Tibial nerve (tissue), 4 donors: ENCODE measurements at places on chromosomes 16 and 17. TPM values are rescaled to one million over a fixed set of nuclear protein-coding genes. Genes with fewer than 3 reads are reported as not detected.
A peak's percentile ranks its signal among the peaks of the same experiment; 100 is the strongest.

The AXIN1 gene
- 37.1 TPM for total RNA-seq

The LRRC37A gene
- total RNA-seq: 4.3 TPM

The KCNH4 gene
- not detected for total RNA-seq

The CISD3 gene
- total RNA-seq: 18.2 TPM

The CCR7 gene
- total RNA-seq: not detected

The RNF112 gene
- 2.5 TPM for total RNA-seq

The KRT14 gene
- total RNA-seq: 8.4 TPM

The SEPTIN1 gene
- total RNA-seq: 1.4 TPM

The GPR142 gene
- total RNA-seq: not detected

The NTHL1 gene
- total RNA-seq: 25.1 TPM

The PLLP gene
- 283 TPM for total RNA-seq

The HOXB7 gene
- total RNA-seq: 4.0 TPM

GRCh38 chr16:67372664-67373063 lies 20.6 kb downstream of the TPPP3 start:
- no peak for DNase-seq

DNA sequence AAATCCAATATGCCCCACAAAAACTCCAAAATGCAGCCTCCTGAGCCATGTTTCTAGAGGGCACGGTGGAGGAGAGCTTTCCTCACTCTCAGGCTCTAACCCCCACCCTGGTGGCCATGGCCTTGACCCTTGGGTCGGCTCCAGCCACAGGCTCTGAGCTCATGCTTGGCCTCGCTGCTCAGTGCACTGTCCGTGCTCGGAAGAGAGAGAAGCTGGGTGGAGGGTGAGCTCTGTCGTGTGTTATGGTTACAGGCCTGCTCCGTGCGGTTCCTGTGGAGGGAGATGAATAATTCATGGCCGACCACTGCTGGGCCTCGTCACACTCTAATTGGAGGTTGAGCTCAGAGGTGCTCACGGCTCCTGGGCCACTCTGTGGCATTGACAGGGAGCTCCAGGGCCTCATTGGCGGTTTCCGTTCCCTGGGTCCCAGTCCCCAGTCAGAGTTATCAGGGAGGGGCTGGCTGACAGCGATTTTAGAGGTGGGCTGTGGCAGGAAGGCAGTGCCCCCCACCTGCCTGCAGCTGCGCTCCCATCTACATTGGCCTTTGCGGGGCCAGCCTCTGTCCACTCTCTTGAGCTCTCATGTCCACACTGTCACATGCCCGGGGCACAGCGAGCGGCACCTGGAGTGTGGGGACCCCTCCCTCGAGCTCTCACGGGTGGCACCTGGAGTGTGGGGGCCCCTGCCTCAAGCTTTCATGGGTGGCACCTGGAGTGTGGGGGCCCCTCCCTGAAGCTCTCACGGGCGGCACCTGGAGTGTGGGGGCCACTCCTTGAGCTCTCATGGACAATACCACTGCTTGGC lies 24.9 kb downstream of the ACSF3 start:
- DNase-seq: no peak

- DNase-seq: no peak
Measured at GRCh38 chr17:77444628-77444983, 303.8 kb downstream of the SEC14L1 start.

GRCh38 chr17:35376245-35376644 lies 2.8 kb upstream of the SLFN11 start:
- no peak for DNase-seq

GRCh38 chr17:17090642-17091103 lies 48.4 kb downstream of the MPRIP start:
- peak; percentile 8 for DNase-seq

- DNase-seq: no peak
Measured at GRCh38 chr16:28145796-28146195, 66.0 kb downstream of the XPO6 start.

DNA sequence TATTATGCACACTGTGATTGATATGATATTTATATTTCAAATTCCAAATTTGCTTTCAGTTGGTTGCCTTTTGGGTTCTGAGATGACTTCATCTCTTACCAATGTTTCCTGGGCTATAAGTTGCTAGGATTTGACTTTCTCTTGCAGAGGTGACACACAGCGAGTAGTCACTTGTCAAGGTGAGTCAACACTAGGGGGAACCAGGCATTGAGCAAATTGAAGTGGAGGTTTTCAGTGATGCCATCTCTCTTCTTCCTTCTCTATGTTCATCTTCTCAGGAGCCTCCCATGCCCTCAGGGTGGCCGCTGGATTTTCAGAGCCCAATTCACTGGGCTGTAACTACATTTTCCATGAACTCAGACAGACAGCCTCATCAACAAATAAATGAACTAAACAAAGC lies 6.0 kb upstream of the CPD start:
- no peak for DNase-seq

DNA sequence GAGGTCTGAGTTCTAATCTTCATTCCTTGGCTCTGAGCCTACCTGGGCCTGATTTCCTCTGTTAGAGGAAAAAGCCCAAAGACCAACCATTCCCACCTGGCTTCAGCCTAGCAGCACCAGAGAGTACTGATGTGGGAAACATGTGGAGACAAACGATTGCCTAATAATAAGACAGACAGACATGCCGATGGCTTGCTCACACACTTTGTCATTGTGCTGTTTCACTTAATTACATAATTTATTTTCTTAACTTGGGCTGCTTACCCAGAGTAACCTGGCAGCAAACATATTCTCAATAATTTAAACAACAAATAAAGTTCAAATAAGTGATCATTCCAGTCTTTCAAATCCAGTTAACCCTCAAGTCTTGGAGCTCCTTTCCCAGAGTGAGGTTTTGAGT lies 83.4 kb downstream of the MAF start:
- no peak for DNase-seq

GRCh38 chr17:45768000-45768399 lies 16.1 kb upstream of the CRHR1 start:
- no peak for DNase-seq

- no peak for DNase-seq
Measured at GRCh38 chr16:67982011-67982696, 1.9 kb upstream of the DPEP3 start.

GRCh38 chr17:68565661-68566441 lies 35.3 kb downstream of the FAM20A start:
- DNase-seq: no peak

DNA sequence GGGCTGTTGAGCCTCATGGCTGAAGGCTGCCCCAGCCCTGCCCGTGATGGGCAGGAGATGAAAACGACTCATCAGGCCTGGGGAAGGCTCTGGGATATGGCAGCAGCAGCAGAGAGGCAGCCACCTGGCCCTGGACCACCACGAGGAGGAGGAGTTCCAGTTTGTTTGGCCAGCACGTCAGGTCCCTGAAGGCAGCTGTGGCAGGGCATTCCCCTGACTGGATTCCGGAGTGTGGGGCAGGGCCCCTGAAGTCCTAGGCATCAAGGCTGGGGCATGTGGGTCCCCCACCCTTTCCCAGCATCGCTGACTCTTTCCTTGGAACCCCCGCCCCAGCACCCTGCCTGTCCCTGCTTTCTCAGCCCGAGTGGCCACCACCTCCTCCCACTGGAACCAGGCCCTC lies 197.4 kb downstream of the ZNF423 start:
- no peak for DNase-seq

DNA sequence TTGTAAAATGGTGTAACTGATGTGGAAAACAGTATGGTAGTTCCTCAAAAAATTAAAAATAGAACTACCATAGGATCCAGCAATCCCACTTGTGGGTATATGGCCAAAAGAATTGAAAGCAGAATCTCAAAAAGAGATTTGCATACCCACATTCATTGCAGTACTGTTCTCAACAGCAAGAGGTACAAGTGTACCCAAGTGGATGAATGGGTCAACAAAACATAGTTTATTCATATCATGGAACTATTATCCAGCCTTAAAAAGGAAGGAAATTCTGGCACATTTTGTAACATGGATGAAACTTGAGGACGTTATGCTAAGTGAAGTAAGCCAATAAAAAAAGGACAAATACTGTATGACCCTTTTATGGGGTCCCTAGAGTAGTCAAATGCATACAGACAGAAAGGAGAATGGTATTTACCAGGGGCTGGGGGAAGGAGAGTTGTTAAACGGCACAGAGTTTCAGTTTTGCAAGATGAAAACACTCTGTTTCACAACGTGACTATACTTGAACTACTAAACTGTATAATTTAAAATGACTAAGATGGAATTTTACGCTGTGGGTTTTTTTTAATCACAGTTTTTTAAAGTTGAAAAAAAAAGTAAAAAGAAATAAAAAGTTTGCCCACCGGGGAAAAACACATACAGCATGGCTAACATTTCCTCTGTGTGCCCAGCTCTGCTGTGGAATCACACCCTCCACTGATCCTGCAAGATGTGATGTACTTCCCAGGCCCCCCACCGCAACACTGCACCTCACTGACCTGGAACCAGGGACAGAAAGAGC lies 6.1 kb downstream of the TVP23A start:
- DNase-seq: no peak

GRCh38 chr16:2498531-2499253 lies 15.1 kb upstream of the ATP6V0C start:
- no peak for DNase-seq

DNA sequence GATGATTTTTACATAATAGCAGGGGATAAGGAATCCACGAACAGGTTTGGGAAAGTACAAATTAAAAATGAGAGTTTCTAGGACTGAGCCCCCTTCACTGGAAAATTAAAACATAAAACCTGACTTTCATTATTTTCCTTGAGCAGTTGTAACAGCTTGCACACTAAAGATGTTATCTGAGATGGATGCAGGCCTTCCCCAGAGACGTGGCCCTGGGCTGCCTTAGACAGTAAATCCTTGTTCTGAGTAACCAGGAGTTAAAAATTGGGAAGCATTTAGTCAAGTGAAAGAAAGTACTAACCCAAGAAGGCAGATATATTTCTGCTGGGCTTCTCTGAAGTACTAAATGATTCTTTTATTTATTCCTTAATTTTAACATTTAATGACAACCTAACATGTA lies 432.2 kb upstream of the KIF2B start:
- DNase-seq: no peak

DNA sequence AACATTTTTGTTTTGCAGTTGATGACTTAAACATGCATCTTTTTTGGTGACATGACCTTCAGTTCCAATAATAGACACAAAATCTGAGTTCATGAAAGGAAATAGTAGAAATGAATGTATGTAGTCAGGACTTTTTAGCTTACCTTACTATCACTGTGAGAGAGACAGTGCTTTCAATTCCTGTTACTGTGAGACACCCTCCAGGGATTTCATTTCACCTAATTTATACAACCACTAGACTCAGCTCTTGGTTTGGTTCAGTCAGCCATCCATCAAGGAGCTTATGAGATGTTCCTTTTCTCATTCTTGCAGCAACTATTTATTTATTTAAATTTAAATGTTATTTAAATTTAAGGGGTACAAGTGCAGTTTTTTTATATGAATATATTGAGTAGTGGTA lies 77.9 kb downstream of the MAP2K4 start:
- DNase-seq: no peak

DNA sequence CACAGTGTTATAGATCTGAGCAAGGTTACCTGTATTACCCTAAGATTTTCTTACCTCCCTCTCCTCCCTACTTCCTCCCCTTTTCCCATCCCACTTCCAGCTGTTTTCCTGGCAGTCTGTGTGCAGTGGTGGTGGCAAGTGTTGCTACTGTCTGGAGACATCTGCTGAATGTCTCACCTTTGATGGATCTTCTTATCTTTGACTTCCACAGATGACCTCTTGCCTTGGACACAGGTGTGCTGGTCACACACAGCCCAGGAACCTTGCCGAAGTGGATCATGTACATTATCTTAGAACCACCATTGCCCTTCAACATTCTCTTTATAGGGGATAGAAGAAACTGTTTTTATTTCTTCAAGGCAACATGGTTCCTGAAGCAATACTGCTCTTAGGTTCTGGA lies 245.1 kb downstream of the UTP18 start:
- DNase-seq: no peak

DNA sequence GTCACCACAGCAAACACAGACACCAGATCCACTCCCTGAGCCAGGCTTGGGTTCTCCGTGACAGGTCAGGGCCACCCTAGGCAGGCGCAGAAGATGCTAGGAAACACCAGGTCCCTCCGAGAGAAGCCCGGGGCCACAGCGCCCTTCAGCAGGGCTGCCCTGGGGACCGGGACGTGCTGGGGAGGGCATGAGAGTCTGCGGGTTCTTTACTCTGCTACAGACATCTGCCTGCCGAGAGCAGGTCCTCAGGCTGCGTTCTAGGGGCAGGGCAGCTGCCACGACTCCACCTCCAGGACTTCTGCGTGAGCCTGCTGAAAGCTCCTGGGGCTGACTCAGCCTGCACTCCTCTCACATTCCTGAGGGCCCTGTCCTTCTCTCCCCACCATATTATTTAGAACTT lies 11.4 kb downstream of the MYLK3 start:
- DNase-seq: no peak

DNA sequence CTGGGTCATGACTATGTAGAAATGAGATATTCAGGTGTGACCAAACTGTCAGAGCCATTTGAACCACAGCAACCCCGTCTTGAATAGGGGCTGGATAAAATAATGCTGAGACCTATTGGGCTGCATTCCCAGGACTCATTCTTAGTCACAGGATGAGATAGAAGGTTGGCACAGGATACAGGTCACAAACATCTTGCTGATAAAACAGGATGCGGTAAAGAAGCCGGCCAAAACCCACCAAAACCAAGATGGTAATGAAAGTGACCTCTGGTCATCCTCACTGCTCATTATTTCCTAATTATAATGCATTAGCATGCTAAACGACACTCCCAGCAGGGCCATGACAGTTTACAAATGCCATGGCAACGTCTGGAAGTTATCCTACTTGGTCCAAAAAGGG lies 545.5 kb downstream of the TMEM114 start:
- DNase-seq: no peak

GRCh38 chr17:77375917-77376651 lies 235.3 kb downstream of the SEC14L1 start:
- DNase-seq: no peak

- DNase-seq: no peak
Measured at GRCh38 chr16:27408602-27409031, 6.6 kb downstream of the IL21R start.

GRCh38 chr16:85927959-85928358 lies 29.0 kb downstream of the IRF8 start:
- no peak for DNase-seq

DNA sequence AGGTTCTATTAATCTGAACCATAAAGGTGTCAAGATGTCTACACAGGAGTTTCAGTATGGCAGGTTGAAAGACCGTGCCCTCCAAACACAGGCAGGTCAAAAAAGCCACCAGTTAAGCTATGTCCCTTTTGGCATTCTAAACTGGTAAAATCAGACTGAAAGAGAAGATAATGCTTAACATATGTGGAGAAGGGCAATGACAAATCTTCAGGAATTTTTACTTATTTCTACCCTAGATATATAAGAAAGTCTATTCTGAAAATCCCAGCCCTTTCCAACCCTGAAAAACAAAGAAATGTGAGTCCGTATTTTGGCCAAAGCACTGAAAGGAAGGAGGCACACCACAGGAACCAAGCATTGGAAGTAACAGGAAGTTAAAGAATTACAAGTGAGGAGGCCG lies 16.5 kb downstream of the AP1G1 start:
- no peak for DNase-seq

DNA sequence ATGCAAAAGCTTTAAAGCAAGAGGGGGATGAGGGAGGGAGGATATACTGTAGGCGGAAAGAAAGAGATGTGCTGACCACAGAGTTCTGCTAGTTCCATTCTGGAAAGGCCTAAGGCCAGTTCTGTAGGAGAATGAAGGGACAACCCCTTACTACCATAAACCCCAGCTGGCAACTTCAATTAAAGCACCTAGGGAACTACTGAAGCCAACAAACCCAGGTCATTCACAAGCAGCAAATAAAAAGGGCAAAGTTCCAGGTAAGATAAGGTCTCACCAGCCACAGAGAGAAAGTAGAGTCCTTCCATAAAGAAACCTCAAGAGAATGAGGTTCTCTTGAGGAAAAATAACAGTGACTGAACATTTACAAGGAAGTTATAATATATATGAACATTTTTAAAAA lies 12.8 kb downstream of the TERF2 start:
- no peak for DNase-seq
